ENCODE measurements at places on chromosomes 16 and 17. TPM values are rescaled to one million over a fixed set of nuclear protein-coding genes. Genes with fewer than 3 reads are reported as not detected.
A peak's percentile ranks its signal among the peaks of the same experiment; 100 is the strongest.

Gene TEX19
- 0.21 TPM for total RNA-seq

Gene TEX14
- total RNA-seq, result 0.24 TPM

DNA sequence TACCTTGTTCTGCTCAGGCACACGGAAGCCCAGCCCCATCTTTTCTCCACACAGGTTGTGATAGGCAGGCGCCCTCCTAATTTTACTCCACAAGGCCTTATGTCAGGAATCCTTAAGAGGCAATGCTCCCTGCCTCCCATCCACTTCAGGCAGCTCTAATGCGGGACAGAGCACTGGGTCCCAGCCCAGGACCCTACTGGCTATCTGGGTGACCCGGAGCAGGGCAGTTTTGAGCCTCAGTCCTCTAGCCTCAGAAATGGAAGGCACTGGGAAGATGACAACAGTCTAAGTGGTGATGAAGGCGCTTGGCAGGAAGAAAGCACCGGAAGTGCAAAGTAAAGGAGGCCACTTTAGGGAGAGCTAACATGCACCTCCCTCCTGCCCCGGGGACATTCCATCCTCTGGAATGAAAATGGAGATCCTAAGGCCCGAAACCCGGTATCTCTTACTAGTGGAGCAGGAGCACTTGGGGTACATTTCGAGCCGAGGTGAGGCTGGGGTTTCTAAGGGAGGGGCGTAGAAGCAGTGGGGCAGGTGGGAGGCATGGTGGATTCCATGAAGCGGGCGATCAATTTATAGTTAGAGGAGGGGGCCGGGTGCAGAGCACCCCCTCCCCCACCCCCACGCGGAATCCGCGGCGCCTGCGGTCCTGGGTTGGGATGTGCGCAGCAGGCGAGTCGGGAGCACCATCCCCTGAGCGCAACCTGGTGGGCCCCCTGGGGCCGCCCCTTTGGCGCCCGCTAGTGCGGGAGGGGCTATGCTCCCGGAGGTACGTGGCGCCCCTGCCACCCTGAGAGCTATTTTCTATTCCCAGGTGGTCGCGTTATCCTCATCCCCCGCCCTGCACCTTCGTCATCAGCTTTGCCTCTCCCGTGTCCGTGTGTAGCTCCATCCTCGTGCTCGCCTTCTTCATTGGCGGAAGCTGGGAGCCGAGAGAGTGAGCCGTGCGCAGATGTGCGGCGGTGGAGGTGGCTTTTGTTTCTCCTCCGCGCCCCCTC lies 4.9 kb downstream of the MT1F start:
- peak; percentile 70 for DNase-seq

Gene FMNL1
- total RNA-seq, result 242 TPM

DNA sequence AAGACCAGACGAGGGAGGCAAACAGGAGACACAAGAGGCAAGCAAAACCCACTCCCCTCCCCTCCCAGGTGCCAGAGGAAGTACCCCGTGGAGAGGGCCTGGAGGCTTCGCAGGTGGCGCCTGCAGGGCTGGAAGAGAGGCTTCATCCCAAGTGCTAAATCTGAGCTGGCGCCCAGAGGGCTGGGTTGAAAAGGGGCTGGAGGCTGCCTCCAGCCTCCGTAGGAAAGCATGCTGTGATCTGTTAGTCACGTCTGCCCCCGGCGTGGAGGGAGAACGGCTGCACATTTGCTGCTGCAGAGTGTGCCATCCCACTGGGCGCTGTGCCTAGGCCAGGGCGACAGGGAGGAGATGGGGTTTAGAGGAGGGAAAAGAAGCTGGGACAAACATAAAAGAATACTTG lies 16.9 kb downstream of the RPH3AL start:
- peak; percentile 14 for DNase-seq

GRCh38 chr17:2452216-2452750 lies 51.4 kb upstream of the MNT start:
- DNase-seq, result no peak

Gene AXIN2
- total RNA-seq, result 2.3 TPM

Data from activated naive CD4-positive, alpha-beta T cell treated with anti-CD3 and anti-CD28 coated beads for 36 hours (primary cell).